Thyroid gland (tissue), 4 donors: ENCODE measurements at places on chromosomes 12 and 14.
A peak's percentile ranks its signal among the peaks of the same experiment; 100 is the strongest.

GRCh38 chr12:38102197-38102596 is 214.4 kb upstream of the ALG10B start:
- no peak for DNase-seq

GRCh38 chr12:76929499-76929898 is 50.7 kb upstream of the CSRP2 start:
- DNase-seq: no peak

DNA sequence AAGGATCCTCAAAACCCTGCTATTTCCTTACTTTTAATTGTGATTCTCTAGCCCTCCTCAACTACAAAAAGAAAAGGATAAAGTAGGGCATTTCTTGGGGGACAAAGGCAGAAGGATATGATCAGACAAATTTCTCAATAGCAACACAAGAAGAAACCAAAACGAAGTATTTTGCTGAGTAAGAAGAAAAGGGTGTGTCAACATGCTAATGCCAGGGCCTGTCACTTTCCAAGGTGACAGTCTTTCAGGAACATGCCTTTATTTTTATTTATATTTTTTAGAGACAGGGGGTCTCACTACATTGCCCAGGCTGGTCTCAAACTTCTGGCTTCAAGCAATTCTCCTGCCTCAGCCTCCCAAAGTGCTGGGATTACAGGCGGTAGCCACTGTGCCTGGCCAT is 39.8 kb downstream of the CBX5 start:
- DNase-seq: no peak

DNA sequence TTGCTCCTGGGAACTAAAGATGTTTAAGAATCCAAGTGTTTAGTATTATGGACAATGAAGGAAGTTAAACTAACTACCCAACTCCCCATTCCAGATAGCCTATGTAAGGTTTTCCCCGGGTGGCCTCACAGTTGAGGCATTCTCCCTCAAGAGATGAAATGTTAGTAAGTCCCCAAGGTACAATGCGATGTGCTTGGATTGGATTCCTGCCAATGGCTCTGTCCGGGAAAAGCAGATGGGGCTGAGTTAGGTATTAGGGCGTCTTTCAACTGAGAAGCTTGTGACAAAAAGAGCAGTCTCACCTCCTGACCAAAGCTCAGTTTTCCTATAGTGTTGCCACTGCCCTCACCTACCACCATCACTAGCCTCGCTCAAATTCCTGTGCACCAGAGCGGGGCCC is 64.8 kb upstream of the E2F7 start:
- DNase-seq: no peak

DNA sequence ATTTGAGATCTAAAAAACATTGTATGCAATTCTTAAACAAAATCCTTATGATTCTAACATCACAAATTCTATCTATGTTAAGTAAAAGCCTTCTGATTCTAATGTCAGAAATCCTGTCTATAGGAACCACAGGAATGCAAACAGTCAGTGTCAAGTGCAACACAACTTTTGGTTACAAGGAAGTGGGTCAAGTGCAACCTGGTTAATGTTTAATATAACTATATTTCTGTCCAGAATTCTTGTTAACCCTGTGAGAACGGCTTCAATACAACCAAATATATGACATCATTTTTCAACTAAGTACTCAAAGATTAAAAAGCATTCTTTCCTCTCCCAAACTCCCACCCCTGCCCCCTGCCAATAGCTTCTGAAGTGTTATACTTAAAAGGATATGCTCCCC is 107.9 kb upstream of the PLEKHA5 start:
- no peak for DNase-seq

- DNase-seq: no peak
Observed at GRCh38 chr14:101600336-101600890, 39.1 kb downstream of the DIO3 start.

GRCh38 chr12:105524961-105525360 is 194.5 kb downstream of the C12orf75 start:
- DNase-seq: no peak

GRCh38 chr12:50221228-50222008 is 54.2 kb upstream of the CERS5 start:
- DNase-seq: no peak

- DNase-seq: no peak
Observed at GRCh38 chr12:92059960-92060359, 85.7 kb downstream of the BTG1 start.

GRCh38 chr12:32146074-32146873 is 39.6 kb downstream of the BICD1 start:
- DNase-seq: no peak

DNA sequence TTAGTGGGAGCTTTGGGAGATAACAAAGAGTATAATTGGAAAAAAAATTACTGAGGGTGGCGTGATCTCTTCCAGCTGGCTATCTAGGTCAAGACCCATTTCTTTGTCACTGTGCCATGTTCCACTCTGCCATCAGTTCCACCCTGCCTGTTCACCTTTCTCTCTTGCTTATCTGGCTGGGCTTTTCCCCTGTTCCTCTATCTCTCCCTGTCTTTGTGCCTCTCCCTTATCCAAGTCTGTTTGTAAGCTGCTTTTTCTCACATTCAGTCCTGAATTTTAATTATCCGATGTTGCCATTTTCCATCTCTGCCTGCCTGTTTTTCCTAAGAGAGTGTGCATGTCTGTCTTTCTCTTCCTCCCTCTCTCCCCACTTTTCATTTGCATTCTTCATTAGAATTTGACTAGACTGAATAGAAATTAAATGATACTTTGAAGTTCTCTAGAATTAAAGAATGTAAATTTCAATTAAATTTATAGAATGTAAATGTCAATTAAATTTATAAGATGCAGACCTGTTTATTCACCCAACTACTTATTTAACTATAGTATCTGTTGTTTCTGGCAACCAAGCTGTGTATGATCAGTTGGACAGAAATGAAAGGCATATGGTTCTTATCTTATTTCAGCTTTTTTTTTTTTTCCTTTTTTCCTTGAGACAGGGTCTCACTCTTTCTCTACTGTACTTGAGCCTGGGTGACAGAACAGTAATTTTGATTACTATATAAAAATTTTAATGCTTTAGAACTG is 40.9 kb upstream of the A2ML1 start:
- peak; percentile 14 for DNase-seq

GRCh38 chr14:66859063-66859671 is 330.1 kb upstream of the GARIN2 start:
- no peak for DNase-seq

GRCh38 chr12:4089121-4089606 is 184.4 kb upstream of the CCND2 start:
- no peak for DNase-seq

GRCh38 chr14:42192738-42193653 is 586.3 kb downstream of the LRFN5 start:
- DNase-seq: no peak

GRCh38 chr12:111546758-111547383 is 52.2 kb downstream of the ATXN2 start:
- DNase-seq: no peak

GRCh38 chr14:55530464-55530863 is 49.5 kb upstream of the KTN1 start:
- DNase-seq: no peak

- no peak for DNase-seq
Observed at GRCh38 chr12:66776974-66777373, 98.1 kb upstream of the GRIP1 start.

- peak; percentile 63 for DNase-seq
Observed at GRCh38 chr14:73633116-73634010, 11.4 kb upstream of the DNAL1 start.

GRCh38 chr14:79514700-79515099 is 696.6 kb downstream of the DIO2 start:
- DNase-seq: no peak

GRCh38 chr12:14612898-14613445 is 45.3 kb upstream of the PLBD1 start:
- DNase-seq: no peak

- no peak for DNase-seq
Observed at GRCh38 chr14:34347683-34348082, 114.4 kb downstream of the SPTSSA start.

- DNase-seq: no peak
Observed at GRCh38 chr14:67158566-67158965, 30.7 kb upstream of the GARIN2 start.

GRCh38 chr12:25458047-25458552 is 95.0 kb downstream of the LMNTD1 start:
- no peak for DNase-seq

DNA sequence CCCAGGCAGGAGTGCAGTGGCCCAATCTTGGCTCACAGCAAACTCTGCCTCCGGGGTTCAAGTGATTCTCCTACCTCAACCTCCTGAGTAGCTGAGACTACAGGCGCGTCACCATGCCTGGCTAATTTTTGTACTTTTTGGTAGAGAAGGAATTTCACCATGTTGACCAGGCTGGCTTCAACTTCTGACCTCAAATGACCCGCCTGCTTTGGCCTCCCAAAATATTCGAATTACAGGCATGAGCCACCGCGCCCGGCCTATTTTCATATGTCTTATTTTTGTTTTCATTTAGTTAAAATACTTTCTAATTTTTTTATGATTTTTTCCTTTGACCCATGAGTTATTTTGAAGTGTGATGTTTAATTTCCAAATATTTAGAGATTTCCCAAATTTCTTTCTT is 143.6 kb upstream of the VRK1 start:
- no peak for DNase-seq

DNA sequence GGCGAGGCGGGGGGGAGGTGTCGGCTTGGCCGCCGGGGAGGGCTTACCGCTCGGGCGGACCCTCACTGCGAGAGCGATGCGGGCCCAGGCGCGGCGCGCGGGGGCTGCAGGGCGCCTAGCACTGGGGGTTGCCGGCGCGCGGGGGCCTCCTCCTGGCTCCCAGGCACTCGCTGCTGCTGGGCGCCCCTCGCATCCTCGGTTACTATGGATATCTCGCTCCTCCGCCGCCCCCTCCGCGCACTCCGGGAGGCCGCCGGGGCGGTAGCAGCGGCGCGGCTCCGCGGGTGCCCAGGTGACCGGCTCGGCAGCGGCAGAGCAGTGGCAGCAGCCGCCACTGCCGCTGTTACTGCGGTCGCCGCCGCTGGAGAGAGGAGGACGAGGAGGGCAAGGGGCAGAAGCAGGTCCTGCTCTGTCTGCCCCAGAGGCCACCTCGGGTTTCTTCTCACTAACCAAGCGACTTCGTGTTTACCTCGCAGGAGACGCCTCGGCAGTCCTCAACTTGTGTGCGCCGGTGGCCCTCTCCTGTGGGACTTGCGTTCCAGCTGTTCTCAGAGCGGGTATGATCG is 250.1 kb downstream of the APAF1 start:
- DNase-seq: peak; percentile 11

DNA sequence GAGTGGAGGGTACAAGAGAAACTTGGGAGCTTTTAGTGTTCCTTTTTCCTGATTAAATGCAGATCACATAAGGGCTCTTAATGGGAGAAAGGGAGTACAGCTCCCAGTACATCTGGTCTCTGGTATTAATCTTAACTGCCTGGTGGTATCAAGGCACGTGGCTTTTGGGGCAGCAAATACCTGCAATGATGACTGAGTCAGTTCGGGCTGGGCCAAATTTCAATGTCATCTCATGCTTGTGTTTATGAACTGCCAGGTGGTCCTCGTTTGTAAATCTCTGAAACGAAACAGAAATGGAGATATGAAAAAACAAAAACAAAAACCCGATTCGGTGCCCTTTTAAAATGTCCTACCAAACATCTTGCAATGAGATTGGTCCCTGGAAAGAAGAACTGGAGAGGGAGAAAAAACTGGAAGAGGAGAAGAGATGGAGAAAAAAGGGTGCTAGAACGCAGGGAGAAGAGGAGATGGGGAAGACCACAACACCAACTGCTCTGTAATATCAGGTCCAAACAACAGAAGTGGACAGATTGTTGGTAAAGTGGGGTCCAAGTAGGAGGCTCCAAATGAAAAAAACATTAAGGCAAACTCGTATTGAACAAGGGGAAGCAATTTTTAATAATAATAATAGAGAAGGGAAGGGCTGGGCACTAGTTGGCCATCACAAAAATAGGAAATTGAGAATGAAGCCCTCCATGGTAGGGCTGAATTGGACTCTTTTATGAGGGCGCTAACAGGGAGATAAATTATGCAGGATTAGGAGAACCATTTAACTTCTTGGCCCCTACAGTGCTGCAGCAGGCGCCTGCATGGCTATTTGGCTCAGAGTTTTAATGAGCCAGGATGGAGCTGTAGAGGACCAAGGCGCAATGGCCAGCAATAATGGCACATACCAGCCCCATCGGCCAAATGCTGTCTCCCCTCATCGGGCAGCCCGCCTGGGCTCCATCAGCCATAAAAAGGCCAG is 45.4 kb upstream of the NPFF start:
- DNase-seq: no peak

GRCh38 chr12:25615119-25615518 is 62.0 kb upstream of the LMNTD1 start:
- no peak for DNase-seq

DNA sequence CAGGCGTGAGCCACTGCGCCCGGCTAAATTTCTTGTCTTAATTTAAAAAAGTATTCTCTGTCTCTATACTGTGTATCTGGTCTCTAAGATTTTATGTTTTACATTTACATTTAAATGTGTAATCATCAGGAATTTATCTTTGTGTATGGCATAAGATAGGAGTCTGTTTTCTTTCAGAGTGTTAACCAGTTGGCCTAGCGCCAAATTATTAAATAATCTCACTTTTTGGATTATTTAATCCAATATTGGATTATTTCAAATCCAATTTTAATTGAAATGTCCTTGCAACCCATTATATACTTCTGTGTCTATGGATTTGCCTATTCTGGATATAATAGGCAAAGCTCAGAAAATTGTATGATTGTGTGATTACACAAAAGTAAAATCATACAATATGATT is 45.0 kb downstream of the BAZ2A start:
- DNase-seq: no peak

DNA sequence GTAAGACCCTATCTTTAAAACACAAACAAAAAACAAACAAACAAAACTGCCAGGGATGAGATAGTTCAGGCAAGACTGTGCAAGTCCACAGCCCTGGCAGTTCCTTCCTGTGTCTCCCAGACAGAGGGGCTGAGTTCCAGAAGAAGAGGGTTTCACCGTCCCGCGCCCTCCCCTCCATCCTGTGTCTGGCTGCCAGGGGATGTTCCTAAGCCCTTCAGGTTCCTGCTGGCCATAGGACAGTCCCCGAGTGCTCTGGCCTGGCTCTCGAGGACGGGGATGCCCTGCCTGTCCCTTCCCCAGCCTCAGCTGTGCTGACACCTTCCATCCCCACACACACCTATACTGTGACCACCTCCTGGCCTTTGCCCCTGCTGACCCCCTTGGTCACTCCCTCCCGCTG is 40.6 kb upstream of the EIF5 start:
- no peak for DNase-seq

- DNase-seq: peak; percentile 76
Observed at GRCh38 chr14:57686304-57686703, 179.6 kb downstream of the SLC35F4 start.

DNA sequence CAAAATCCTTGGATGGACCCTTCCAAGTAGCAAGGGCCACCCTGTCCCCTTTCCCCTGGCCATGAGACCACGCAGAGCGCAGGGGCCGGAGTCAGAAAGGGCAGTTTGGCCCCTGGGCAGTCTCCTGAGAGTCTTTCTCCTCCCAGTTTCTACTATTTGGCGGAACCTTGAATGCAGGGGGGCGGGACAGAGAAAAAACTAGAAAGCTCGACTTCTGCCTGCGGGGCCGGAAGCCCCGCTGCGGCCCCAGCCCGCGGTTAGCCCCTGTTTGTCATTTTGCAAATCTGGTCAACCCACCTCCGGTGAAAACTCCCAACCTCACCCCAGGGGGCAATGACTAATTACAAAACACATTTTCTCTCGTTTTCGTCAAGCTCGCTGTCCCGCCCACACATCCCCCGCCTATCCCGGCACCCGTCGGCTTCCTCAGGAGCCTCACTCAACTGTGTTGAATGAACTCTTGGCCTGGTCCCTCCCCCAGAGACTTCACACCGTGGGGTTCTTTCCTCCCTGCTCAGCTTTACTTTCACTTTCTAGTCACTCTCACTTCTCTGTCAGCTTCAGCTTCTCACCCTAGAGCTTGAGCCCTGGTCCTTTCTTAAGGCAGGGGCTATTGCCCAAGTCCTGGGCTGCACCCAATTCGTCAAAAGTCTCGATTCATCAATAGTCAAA is 66.7 kb downstream of the IRF2BPL start:
- peak; percentile 95 for DNase-seq
